ENCODE measurements at places on chromosomes 5 and 9.

DNA sequence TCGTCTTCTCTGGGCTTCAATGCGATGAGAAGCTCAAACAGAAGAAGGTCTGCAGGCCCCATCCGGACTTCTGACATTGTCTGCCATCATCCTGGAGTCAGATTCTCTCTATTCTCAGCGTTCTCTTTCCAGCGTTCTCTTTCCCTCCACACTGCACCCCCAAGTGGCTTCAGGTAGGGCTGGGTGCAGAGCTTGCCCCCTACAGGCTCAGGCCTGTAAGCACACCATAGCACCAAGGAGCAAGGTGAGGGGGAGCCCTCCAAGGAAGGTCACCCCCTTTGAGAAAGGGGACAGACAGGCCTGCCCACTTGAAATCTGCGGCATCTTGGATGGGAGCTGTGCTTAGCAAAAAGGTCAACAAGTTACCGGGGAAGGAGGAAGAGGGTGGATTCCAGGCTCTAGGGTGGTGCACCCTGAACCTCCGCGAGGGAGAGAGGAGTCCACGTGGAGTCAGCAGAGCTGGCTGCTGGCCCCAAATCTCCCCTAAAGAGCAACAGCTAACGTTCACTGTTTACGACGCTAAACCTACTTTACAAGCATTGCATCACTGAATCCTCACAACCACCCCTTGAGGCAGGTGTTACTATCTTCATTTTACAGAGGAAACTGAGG, 27.5 kb downstream of the GPX3 start:
- peak; percentile 26 for DNase-seq

DNA sequence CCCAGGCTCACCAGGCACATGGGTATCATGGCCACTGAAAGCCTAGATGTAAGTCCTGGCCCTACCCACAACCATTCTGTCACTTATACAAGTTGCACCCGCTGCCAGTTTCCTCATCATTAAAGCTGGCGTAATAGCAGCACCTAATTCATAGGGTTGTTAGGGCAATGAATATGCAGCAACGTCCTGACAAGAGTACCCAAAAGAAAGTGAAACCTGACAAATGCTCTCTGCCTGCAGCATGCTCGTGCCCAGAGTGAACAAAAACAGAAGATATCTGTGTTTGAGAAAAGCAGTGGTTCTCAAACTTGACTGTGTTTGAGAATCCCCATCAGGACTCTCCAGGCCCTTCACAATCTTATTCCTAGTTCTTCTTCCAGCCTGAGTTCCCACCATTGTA, 632.4 kb downstream of the SEMA5A start:
- DNase-seq: no peak

GRCh38 chr5:16918891-16919671, 17.0 kb downstream of the MYO10 start:
- DNase-seq: no peak

DNA sequence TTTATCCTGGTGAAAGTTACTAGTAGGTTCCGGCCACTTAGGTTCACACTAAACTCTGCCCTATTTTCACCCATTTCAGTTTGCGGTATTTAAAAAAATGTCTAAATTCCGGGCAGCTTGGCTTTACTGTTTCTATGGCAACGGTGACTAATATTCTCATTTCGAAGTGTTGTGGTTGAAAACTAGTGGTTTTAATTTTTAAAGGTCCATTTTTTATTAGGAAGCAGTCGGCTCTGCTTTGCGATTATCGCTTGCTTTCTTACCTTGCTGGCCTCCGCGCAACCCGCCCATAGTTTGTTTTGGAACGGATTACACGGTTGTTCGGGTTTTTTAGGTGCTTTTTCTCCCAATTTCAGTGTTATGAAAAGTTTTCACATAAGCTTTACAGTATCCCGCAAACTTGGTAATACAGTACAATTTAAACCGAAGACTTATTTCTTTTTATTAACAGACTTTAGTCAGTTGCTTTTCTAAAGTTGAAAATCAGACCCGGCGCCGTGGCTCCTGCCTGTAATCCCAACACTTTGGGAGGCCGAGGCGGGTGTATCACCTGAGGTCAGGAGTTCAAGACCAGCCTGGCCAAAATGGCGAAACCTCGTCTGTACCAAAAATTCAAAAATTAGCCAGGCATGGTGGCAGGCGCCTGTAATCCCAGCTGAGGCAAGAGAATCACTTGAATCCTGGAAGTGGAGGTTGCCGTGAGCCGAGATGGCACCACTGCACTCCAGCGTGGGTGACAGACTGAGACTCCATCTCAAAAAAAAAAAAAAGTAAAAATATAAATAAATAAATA, 1.6 kb downstream of the KDM4C start:
- peak; percentile 29 for DNase-seq

DNA sequence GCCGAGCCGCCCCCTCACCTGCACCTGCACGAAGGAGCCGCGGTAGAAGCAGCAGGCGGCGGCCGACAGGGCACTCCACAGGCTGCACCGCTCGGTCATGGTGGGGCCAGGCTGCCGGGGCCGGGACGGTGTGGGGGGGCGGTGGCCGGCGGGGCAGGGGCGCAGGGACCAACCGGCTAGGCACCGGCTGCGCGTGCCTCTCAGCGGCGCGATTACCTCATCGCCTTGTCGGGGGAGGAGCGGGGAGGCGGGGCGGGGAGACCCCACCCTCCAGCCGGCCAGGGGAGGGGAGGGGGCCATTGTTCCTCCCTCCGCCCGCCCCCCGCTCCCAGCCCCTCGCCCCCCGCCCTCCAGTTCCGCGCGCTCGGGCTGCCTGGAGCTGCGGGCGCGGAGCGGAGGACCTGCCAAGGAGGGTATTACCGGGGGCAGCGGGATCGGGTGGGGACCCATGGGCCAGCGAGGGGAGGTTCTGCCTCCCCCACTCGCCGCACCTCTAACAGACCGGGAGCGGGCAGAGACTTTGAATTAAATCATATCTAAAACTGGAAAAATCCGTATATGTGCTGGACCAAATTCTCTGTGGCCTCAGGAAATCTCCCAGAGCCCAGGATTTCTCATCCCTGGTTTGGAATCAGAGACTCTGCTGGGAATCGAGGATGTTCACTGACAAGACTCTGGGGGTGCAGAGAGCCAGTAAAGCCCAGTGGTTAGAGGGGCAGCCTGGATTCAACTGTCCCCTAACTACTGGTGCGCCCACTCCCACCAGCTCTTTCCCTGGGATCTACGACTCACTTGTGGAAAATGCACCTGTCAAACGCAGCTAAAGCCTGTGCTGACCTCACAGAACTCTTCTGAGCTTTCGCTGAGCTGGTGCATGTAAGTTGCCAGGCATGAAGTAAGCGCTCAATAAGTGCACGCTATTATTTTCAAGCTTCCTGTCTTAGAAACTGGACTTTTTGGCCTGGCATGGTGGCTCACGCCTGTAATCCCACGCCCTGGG, 20.3 kb upstream of the TOR2A start:
- no peak for DNase-seq

- DNase-seq: no peak
Observed at GRCh38 chr5:111834926-111835599, 78.1 kb upstream of the NREP start.

DNA sequence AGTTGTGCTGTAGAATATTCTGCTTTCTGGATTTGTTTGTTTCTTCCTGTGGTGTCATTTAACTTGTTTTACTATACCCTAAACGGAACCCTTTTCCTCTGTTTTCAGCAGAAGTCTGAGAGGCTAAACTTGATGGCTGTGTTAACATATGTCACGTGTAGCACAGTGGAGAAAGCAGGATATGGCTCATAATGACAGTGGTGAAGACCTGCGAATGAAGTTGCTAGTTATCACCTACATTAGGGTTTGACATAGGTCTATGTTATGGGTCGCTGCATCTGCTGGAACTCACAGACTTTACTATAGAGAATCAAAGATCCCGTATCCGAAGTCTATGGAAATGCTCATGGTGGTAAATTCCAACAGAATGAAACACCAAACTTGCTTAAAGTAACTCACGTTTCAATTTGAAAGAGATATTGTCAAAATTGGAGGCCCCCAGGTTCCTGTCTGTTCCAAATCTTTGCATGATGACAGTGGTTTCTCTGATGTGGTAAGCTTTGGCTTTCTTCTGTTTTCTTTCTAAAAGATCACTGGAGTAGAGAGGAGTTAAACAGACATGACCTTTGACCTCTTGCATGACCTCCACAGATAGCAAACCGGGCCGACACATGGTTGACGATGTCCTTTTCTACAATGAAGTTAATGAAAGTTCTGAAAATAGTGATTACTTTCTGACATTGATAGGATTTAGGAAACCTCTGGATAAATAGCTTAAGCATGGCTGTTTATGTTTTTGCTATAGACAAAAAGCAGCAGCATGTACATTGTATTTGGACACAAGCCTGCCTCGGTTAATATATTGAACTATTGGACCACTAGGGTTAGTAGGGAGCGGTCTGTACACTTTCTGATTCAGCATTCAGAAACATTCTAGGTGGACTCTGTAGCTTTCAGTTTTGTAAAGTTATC, 3.1 kb upstream of the CATSPER3 start:
- DNase-seq: no peak

GRCh38 chr9:93659044-93659836, 82.9 kb downstream of the PHF2 start:
- DNase-seq: no peak

DNA sequence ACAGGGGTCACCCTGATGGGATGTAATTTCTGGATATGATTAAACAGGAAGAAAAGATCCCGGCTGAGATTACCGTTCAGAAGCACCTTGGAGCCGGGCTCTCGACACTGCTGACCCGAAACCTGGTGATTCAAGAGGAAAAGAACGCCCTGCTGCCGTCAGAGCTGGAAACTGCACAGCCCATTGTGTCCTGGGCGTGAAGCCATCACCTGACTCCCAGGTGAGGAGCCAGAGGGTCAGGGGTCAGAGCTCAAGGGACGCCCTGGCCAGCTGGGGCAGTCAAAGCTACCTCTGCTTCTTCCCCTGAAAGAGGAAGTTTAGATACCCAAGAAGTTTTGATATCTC, 17.8 kb upstream of the SLC12A7 start:
- DNase-seq: no peak

- DNase-seq: no peak
Observed at GRCh38 chr9:1916095-1916494, 99.1 kb upstream of the SMARCA2 start.

GRCh38 chr9:11038366-11038765, 425.6 kb upstream of the PTPRD start:
- no peak for DNase-seq

DNA sequence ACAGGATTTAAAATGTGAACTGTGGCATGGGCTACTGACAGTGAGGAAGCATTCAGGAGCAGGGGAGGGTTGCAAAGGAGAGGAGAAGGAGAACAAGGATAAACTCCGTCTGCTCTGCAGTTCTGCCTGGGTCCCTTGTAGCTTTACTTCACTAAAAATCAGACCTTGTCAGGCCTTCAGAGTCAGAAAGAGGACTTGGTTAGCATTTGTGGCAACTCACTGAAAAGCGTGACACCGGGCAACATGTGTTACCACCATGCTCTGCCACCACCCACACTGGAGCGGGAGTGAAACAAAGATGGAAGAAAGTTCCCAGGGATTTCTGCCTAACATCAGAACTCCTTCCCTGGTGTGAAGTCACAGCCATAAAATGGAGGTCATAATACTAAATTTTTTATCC, 19.3 kb downstream of the FYB1 start:
- no peak for DNase-seq

DNA sequence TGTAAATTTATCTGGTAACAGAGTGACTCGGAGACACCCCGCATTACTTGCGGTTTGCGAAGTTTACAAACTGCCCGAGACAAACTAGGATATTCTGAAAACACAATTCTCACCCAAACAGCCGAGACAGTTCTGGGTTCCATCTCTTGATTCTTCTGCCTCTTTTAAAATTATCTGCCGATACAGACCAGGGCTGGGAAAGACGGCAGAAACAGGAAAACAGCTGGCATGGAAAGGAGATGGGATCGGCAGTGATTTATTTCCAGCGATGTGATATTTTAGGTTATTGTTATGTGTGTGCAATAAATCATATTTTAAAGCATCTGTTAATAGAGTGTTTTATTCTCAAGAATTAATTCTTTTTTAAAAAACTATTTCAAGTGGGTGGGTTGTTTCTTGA, 93.3 kb upstream of the LMX1B start:
- no peak for DNase-seq

GRCh38 chr5:179054036-179054785, 6.0 kb upstream of the ZNF354C start:
- DNase-seq: no peak

GRCh38 chr9:32698706-32699277, 63.3 kb upstream of the TAF1L start:
- DNase-seq: no peak

- no peak for DNase-seq
Observed at GRCh38 chr5:160188141-160189015, 40.9 kb upstream of the FABP6 start.

- no peak for DNase-seq
Observed at GRCh38 chr9:84481231-84481630, 140.7 kb upstream of the SLC28A3 start.

- no peak for DNase-seq
Observed at GRCh38 chr9:113416149-113416721, 5.7 kb downstream of the C9orf43 start.

DNA sequence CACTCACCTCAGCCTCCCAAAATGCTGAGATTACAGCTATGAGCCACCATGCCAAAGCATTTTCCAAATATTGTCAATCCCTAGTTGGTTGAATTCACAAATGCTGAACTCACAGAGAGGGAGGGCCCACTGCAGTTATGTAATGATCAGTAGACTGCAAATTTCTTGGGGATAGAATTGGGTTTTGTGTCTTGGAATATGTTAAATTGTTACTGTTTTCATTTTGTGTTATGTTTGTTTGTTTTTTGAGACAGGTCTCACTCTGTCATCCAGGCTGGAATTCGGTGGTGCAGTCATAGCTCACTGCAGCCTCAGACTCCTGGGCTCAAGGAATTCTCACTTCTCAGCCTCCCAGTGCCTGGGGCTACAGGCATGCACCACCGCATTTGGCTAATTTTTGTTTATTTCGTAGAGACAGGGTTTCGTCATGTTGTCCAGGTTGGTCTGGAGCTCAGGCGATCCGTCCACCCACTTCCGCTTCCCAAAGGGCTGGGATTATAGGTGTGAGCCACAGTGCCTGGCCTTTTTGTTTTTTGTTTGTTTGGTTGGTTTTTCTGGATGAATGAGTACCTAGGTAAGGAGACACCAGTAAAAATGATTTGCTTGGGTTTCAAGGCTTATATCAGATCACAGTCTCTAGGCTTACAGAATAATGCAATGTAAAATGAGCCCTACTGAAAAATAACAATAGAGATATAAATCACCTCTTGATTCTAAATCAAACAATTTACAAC, 31.5 kb upstream of the LMNB1 start:
- no peak for DNase-seq

DNA sequence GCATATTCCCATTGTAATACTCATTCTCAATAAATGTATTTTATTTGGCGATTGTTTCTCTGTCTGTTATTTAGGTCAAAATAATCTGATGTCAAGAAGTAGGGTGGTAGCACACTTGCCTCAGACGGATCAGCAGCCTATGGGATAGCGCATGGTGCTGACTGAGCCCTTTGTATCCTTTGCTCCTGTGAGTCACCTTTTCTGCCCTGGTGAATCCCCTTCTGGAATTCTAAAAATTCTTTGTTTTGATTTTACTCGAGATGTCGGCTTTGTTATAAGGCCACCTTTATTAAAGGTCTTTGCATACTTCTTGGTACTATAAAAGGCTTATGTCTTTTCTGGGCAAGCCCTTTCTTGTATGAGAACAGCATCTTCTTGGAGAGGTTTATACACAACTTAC, 1187.8 kb downstream of the CDH9 start:
- peak; percentile 37 for DNase-seq
